ENCODE measurements at places on chromosomes 7 and 10. TPM values are rescaled to one million over a fixed set of nuclear protein-coding genes. Genes with fewer than 3 reads are reported as not detected.

BAIAP2L1 gene
- 14.0 TPM for polyA plus RNA-seq

CFAP69 gene
- polyA plus RNA-seq, result 1.2 TPM

NDUFB8 gene
- 140 TPM for polyA plus RNA-seq

ACTL6B gene
- polyA plus RNA-seq, result not detected

IFRD1 gene
- 40.9 TPM for polyA plus RNA-seq

GRID1 gene
- polyA plus RNA-seq, result 1.7 TPM

GIMAP8 gene
- polyA plus RNA-seq, result 12.1 TPM

AZGP1 gene
- polyA plus RNA-seq, result 155 TPM

C1QL3 gene
- polyA plus RNA-seq, result not detected

SFTPD gene
- polyA plus RNA-seq, result 1.2 TPM

TRIM74 gene
- polyA plus RNA-seq, result 0.30 TPM

DHX32 gene
- 9.6 TPM for polyA plus RNA-seq

EGFR gene
- polyA plus RNA-seq, result 13.6 TPM

GIMAP6 gene
- 23.2 TPM for polyA plus RNA-seq

KCNMA1 gene
- polyA plus RNA-seq, result 2.5 TPM

TSPAN15 gene
- polyA plus RNA-seq, result 137 TPM

FOXI2 gene
- 0.10 TPM for polyA plus RNA-seq

VPS37D gene
- 3.9 TPM for polyA plus RNA-seq

ITIH5 gene
- polyA plus RNA-seq, result 82.5 TPM

NUP205 gene
- 17.0 TPM for polyA plus RNA-seq

PPP1R9A gene
- 0.85 TPM for polyA plus RNA-seq

STAG3 gene
- polyA plus RNA-seq, result not detected

MYOZ1 gene
- polyA plus RNA-seq, result 0.49 TPM

CC2D2B gene
- 0.25 TPM for polyA plus RNA-seq

SMARCD3 gene
- polyA plus RNA-seq, result 44.8 TPM

IL15RA gene
- 19.8 TPM for polyA plus RNA-seq

CALHM3 gene
- 0.37 TPM for polyA plus RNA-seq

C7orf57 gene
- not detected for polyA plus RNA-seq

SLC13A4 gene
- 0.01 TPM for polyA plus RNA-seq

TRPV6 gene
- polyA plus RNA-seq, result 0.42 TPM

ELAPOR2 gene
- polyA plus RNA-seq, result 6.9 TPM

AVL9 gene
- polyA plus RNA-seq, result 10.1 TPM

PLEKHS1 gene
- polyA plus RNA-seq, result 0.01 TPM

FGFBP3 gene
- 0.82 TPM for polyA plus RNA-seq

METTL27 gene
- polyA plus RNA-seq, result 0.86 TPM

POM121 gene
- polyA plus RNA-seq, result 31.3 TPM

CTTNBP2 gene
- polyA plus RNA-seq, result 3.4 TPM

TMEM26 gene
- polyA plus RNA-seq, result 0.34 TPM

ZRANB1 gene
- polyA plus RNA-seq, result 16.0 TPM

C10orf95 gene
- polyA plus RNA-seq, result 0.06 TPM

NXPH1 gene
- polyA plus RNA-seq, result not detected

HOXA9 gene
- 2.7 TPM for polyA plus RNA-seq

GRID2IP gene
- polyA plus RNA-seq, result 0.03 TPM

PVRIG gene
- not detected for polyA plus RNA-seq

LIPJ gene
- polyA plus RNA-seq, result 0.03 TPM

AS3MT gene
- polyA plus RNA-seq, result 2.6 TPM

LRRD1 gene
- not detected for polyA plus RNA-seq

GDF2 gene
- not detected for polyA plus RNA-seq
